ENCODE measurements at places on chromosomes 6 and 20.

DNA sequence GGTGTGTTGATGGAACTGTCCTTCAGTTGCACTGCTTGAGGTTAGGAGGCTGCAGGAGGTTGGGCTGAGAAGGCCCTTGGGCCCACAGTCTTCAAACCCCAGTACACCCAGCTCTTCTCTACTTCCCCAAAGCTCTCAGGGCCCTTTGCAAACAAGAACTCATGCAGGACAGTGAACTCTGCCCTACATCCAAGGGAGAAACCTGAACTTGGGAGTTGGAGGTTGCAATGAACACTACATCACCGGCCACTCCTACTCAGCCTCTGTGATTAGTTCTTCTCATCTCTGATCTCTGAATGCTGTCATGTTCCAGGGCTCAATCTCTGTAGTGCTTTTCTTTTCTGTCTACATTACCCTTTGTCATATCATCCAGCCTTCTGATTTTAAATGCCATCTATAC lies 148.5 kb upstream of the PDE7B start:
- DNase-seq, result no peak

- no peak for DNase-seq
These were observed 383.8 kb upstream of the MAP3K7 start for GRCh38 chr6:90970672-90971071.

GRCh38 chr6:5905431-5906339 lies 101.0 kb downstream of the NRN1 start:
- DNase-seq, result no peak

GRCh38 chr20:48404598-48404997 lies 423.2 kb downstream of the PREX1 start:
- DNase-seq, result no peak

GRCh38 chr6:91486200-91486599 lies 899.3 kb upstream of the MAP3K7 start:
- no peak for DNase-seq

DNA sequence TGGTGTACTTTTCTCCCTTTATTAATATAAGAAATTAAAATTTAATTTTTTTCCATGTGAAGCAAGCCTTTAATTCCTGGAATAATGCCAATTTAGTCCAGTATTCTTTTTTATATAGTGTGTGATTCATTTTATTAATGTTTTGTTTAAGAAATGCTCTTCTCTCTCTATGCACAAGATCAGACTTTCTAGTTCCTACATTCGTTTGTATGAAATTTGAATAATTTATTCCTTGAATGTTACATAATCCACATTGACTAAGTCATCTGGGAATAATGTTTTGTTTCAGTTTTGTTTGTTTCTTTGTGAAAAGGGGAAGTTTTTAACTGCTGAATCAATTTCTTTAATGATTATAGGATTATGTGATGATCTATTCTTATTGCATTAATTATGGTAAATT lies 181.4 kb upstream of the ID4 start:
- no peak for DNase-seq

DNA sequence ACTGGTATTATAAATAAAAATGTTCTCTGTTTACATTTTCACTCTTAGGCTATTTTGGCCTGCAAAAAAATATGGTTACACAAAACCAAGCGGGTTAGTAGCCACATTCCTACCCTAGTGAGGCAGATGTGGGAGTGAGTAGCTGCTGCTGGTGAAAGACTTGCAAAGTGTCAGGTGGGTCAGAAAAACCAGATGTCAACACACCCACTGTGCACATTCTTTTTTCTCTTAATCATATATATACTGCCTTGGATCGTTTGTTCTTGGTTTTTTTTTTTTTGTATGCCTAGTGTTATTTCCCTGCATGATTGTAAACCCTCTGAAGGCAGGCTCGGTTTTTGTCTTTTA lies 68.0 kb upstream of the TFB1M start:
- DNase-seq, result no peak

- DNase-seq, result no peak
These were observed 73.1 kb downstream of the NOL4L start for GRCh38 chr20:32512047-32512385.

DNA sequence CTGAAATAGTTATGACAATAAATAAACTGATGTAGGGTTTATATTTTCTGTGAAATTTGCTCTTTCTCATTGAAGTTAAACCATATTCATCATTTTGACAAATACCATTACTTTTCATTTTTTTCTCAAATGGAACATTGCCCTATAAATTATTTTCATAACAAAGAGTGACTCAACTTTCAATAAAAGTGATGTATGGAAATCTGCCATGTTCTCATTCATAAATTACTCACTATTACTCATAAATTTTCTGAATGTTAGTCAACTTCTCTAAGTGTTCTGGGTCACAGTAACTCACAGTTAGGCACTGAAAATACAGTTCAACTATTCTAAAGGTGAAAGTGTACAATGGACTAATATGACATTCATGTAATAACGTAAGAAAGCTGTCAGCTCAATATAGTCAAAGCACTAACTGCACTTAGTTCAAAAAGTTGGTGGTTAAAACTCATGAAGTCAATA lies 19.0 kb upstream of the STX11 start:
- peak; percentile 57 for DNase-seq

DNA sequence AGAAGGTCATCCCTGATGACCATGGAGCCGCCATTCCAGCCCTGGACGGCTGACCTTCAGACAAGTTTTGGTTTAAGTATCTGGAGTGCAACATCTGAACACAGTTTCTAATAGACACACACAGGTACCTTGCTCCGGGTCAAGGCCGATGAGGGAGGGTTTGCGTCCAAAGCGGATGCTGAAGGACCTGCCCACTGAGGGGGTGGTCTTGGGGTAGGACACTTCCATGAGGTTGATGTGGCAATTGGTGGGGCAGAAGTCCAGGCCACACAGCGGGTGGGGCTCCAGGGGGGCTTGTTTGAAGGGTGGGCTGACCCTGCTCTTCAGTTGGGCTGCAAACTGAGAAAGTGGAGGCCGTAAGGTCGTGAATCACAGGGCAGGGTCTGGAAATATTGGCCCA lies 177.9 kb downstream of the PREX1 start:
- no peak for DNase-seq

- DNase-seq, result no peak
These were observed 64.3 kb upstream of the PRSS16 start for GRCh38 chr6:27183060-27183832.

- DNase-seq, result no peak
These were observed 26.7 kb downstream of the TNFAIP3 start for GRCh38 chr6:137893726-137894125.

DNA sequence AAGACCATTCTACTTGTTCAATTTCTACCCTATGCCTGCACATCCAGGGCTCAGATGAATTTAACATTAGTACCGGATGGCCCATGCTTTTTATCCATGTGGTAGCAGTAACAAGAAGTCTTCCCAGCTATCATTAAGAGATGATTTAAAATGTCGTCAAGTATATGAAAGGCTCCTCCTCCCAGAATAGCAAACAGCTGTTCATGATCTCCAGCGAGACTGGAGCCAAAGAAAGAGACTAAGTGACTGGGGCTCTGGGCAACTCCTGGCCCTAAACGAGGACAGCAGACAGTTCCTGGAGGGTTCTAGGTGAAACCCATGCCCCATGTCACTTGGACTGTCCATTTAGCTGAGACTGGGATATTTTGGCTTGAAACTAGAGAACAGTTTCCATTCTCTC lies 160.8 kb downstream of the CDC5L start:
- DNase-seq, result no peak

GRCh38 chr6:126232671-126233070 lies 107.2 kb upstream of the CENPW start:
- DNase-seq, result no peak

GRCh38 chr6:4964675-4965561 lies 38.9 kb downstream of the RPP40 start:
- DNase-seq, result no peak

DNA sequence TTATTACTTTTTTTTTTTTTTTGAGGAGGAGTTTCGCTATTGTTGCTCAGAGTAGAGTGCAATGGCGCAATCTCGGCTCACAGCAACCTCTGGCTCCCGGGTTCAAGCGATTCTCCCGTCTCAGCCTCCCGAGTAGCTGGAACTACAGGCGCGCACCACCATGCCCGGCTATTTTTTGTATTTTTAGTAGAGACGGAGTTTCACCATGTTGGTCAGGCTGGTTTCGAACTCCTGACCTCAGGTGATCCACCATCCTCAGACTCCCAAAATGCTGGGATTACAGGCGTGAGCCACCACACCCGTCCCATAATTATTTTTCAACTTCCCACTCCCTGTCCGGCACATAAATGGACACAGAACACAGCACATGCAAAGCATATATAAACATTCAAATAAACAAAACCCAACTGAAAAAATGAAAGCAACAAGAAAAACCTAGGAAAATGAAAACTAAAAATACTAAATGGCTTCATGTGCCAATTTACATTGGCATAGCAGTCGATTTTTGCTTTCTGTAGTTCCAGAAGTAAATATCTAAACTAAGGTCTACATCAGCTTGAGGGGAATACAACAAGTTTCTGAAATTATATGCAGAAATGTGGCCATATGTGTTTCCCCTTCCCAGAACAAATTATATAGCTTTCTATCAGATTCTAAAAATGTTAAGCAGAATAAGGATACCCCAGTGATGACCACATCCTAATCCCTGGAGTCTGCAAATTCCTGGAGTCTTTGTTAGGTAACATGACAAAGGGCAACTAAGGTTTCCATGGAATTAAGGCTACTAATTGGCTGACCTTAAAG lies 113.9 kb downstream of the HFE start:
- DNase-seq, result no peak

- DNase-seq, result no peak
These were observed 496.8 kb upstream of the JAG1 start for GRCh38 chr20:11170565-11170964.

- DNase-seq, result no peak
These were observed 26.1 kb upstream of the SH3BGRL2 start for GRCh38 chr6:79605061-79605460.

DNA sequence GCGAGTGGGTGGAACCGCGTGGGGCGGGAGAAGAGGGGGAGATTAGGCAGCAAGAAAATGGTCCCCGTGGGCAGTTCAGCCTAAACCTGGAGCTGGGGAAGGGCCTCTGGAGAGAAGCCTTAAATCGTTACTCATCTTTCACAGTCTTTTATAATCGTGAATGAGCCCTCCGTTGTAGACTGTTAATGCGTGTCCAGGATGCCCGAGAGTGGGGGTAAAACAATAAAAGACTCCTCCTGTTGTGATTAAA lies 11.0 kb upstream of the ELOVL5 start:
- peak; percentile 27 for DNase-seq

- DNase-seq, result no peak
These were observed 229.8 kb downstream of the COL12A1 start for GRCh38 chr6:74976026-74976425.

GRCh38 chr6:134669485-134669884 lies 280.4 kb downstream of the ALDH8A1 start:
- no peak for DNase-seq

GRCh38 chr6:147463651-147464050 lies 44.8 kb upstream of the SAMD5 start:
- DNase-seq, result no peak

DNA sequence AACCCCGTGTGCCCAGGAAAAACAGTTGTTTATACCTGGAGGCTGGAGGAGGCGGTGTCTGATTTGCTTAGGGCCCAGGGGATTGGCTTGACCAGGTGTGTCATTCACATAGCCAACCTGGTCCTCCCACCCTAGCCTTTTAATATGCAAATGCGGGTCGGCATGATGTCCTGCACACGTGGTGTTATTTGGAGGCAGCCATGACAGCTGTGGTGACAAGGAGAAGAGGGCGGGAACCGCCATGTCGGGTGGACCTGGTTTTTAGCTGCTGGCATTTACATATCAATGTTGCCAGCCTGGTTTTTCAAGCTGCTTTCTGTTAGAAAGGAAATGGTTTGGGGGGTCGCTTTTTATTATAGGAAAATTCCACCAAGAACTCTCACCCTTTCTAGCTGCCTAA lies 291.4 kb upstream of the QKI start:
- no peak for DNase-seq

DNA sequence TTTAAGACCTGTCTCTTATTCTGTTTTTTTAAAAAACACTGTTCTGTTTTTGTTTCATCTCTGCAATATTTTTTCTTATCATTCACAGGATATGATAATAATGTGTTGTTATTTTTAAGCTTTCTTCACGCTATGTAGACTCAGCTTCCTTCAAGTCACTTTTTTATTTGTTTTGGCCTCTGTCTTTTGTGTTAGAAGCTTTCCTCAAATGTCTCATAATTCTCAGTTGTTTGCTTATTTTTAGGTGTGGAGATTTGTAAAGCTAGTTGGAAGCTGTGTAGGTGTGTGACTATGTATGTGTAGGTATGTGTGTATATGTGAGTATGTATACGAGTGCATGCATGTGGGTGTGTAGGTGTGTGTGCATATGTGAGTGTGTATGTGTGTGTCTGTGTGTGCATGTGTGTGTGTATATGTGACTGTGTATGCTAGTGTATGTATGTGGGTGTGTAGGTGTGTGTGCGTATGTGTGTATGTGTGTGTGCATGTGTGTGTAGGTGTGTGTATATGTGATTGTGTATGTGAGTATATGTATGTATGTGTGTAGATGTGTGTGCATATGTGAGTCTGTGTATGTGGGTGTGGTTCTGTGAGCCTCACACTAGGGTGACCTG lies 16.3 kb upstream of the VEGFA start:
- DNase-seq, result no peak

DNA sequence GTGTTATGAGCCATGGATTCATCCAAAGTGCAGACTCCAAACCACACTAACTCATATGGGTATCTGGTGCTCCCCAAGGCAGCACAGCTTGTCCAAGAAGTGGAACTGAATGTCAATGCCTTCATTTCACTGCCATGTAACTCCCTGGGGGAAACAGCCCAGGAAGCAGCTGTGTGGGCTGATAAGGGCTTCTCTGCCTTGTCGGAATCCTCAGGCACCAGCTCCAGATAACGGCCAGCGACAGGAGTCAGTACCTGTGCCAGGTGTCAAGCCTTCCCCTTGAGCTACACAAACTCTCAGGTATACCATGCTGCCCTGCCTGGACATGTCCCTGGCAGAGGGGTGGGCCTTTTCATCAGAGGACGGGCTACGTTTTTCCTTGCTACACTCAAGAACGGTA lies 751.9 kb upstream of the CHD6 start:
- no peak for DNase-seq

- DNase-seq, result no peak
These were observed 45.5 kb downstream of the ANKS1A start for GRCh38 chr6:34934516-34934915.

DNA sequence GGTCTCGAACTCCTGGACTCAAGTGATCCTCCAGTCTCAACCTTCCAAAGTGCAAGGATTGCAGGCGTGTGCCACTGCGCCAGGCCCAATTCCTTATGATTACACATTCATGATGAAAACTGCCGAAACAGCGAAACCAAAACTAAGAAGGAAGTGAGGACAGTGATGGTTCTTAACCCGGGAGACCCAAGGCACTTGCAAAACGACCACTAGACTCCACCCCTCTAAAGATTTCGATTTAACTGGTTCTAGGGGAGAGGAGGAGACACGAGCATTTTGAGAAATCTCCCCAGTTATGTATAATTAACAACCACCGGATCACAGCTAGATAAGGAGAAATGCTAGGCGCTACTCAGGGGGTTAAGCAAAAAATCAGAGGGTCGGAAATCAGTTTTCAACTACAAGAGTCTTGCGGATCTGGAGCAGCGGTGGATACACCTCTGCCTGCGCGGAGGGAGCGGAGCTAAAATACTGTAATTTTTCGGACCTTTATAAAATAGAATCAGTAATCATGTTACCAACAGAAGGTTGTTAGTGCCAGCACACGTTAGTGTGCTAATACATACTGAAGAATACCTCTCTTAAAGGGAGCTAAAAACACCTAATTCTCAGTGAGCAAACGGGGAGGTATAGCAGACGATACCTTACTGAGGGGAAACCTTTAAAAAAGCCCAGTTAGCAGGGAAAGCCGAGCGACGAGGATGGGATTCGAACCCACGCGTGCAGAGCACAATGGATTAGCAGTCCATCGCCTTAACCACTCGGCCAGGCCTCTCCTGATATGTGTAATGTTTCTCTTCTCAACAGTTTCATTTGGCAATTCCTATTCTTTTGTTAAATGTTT lies 60.0 kb upstream of the BTN3A2 start:
- DNase-seq, result no peak

Measured in HTR-8/SVneo (cell line).